Activated T-helper 1 cell treated with Interleukin-2 at 50 U/mL for 16 hours (primary cell): ENCODE measurements at places on chromosomes 1 and 21.
A peak's percentile ranks its signal among the peaks of the same experiment; 100 is the strongest.

DNA sequence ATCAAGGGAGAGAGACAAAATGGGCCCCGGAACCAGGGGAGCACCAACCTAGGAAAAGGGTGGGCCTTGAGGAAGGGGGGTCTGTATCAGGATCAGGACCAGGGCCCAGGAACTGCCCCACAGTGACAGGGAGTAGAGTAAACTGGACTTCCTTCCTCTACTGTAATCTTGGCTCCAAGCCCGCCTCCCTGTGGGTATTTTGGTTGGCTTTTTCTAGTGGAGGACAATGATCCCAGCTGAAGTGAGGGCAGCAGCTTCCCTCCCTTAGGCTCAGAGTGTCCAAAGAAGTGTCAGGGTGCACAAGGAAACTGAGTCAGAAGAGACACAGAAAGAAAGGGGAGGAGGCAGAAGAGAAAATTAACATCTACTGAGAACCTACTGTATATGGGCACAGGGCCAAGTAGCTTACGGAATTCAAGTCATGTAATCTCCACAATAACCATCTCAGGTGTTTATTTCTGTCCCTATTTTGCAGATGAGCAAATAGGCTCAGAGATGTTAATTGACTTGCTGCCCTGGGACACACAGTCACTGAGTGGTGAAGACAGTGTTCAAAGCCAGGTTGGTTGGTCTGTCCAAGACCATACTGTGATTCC lies 4.8 kb downstream of the UBQLN4 start:
- DNase-seq, result no peak

- no peak for DNase-seq
Measured at GRCh38 chr1:175332515-175332914, 139.9 kb upstream of the KIAA0040 start.

DNA sequence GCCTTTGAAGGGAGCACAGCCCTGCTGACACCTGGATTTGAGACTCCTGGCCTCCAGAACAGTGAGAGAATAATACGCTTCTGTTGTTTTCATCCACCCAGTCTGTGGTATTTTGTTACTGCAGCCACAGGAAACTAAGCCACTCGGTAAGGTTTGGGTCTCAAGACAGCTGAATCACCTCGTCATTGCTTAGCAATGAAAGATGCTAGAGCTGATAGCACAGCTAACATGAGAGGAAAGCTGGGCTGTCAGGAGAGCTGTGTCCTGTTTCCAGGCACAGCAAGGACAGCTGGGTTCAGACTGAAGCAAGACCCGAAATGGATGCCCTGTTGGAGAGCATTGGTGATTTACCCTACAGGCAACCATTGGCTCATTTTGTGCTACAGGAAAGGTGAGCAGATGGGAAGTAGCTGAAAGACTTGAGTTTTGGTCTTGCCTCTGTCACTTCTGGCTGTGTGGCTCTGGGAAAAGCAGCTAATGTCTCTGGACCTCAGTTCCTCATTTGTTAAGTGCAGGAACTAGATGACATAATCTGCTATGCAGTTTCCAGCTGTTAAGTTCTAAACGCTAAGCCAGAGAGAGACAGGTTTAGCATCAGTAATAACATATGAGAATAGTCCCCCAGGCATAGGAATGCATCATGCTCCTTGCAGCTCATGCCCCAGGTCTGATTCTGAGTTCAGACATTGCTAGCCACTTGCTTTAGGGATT lies 58.0 kb downstream of the CLIC6 start:
- no peak for DNase-seq

DNA sequence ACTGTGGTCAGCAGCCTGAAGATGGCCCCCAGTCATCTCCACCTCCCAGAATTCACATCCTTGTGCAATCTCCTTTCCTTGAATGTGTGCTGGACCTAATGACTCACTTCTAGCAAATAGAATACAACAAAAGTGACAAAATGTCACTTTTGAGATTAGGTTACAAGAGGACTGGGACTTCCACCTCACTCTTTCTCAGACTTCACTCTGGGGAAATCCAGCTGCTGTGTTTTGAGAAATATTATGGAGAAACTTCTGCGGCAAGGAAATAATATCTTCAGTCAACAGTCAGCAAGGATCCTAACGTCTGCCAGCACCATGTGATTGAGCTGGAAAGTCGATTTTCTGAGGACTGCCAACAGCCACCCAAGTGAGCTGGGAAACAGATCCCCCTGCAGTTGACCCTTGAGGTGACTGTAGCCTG lies 70.5 kb upstream of the GADD45A start:
- DNase-seq, result no peak

GRCh38 chr21:38596264-38597042 lies 98.2 kb upstream of the ERG start:
- DNase-seq, result no peak

DNA sequence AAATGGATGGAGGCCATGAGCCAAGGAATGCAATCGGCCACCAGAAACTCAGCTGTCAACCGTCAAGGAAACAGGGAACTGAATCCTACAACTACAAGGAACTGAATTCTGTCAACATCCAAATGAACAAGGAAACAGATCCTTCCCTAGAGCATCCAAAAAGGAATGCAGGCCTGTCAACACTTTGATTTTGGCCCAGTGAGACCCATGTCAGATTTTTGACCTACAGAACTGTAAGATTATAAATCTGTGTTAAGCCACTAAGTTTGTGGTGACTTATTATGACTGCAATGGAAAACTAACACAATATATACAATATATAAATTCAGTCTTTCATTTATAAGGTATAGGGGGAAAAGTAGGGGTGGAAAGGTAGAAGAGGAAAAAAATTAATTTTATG lies 55.3 kb downstream of the SHCBP1L start:
- DNase-seq, result no peak

DNA sequence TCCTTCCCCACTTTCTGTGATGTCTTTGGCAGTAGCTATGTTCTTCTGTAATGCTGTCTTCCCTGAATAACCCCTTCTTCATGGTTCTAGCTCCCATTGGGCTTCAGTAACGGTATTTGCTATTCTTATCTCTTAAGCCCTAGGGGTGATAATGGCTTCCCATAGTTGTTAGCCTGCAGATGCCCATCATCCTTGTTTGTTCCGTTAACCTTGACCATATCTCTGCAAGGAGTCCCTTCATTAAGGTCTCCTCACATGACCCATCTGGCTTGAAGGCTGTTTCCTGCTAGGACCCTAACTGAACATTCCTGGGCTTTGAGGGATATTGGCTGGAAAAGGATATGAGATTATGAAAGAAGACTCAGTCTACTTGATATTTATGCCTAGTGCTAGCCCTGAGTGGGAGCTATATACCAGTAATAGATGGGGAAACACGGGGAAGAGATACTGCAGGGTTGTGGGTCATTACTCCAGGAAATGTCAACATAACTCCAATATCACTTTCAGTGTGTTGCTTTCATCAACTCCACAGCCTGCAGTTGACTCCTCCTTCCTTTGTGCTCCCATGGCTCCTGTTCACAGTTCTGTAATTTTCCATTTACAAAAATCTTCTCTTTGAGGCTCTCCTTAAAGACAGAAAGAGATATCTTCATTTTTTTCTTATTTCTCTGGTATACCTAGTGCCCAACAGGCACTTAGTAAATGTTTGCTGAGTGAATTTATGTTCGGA lies 2.5 kb downstream of the MR1 start:
- no peak for DNase-seq

DNA sequence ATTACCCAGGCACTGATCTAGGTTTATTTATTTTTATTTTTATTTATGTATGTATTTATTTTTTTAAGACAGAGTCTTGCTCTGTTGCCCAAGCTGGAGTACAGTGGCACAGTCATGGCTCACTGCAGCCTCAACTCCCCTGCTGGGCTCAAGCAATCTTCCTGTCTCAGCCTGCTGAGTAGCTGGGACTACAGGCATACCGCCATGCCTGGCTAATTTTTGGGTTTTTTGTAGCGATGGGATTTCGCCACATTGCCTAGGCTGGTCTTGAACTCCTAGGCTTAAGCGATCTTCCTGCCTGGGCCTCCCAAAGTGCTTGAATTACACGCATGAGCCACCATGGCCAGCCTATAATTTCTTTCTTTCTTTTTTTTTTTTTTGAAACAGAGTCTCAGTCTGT lies 9.4 kb downstream of the PHACTR4 start:
- DNase-seq, result no peak

GRCh38 chr1:8348777-8349472 lies 31.0 kb downstream of the SLC45A1 start:
- DNase-seq, result peak; percentile 50

GRCh38 chr1:63950023-63950422 lies 176.2 kb downstream of the ROR1 start:
- DNase-seq, result no peak

GRCh38 chr1:100354971-100355394 lies 2.7 kb downstream of the CDC14A start:
- no peak for DNase-seq

GRCh38 chr1:243850202-243850451 lies at the start of gene AKT3:
Gene AKT3 (minus strand): TSS chr1:243850243. CDS start chr1:243843170, 7,073 bp downstream.
- DNase-seq, result no peak

- no peak for DNase-seq
Measured at GRCh38 chr21:33041981-33042380, 16.2 kb downstream of the OLIG2 start.

DNA sequence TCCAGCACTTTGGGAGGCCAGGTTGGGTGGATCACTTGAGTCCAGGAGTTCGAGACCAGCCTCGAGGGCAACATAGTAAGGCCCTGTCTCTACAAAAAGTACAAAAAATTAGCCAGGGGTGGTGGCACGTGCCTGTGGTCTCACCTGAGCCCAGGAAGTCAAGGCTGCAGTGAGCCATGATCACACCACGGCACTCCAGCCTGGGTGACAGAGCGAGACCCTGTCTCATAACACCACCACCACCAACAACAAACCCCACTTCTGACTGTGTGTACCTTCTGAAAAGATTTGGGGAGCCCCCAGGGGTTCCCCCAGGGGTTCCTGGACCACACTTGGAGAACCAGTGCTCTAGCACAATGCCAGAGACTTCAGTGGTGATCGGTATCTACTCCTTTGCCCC lies 29.9 kb downstream of the NUAK2 start:
- DNase-seq, result no peak

DNA sequence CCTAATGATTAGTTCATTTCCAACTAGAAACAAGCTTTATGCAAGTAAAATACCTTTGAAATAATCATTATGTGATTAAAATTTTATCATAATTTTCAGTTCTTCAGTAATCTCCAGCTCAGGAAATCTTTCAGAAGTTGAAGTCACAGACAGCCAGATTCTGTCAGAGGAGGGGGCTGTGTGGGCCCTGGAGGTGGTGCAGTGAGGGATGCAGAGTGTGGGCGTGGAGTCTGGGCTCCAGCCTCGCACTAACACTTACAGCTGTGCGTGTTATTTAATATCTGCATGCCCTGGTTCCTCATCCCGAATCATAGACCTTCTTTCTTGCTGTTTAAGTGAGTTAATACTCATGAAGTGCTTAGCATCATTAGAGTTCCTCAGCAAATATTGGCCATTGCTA lies 23.9 kb downstream of the WDR64 start:
- DNase-seq, result no peak

- DNase-seq, result no peak
Measured at GRCh38 chr1:46026531-46026930, 105.9 kb downstream of the PIK3R3 start.

GRCh38 chr1:186202271-186202764 lies 172.7 kb downstream of the TPR start:
- DNase-seq, result no peak

DNA sequence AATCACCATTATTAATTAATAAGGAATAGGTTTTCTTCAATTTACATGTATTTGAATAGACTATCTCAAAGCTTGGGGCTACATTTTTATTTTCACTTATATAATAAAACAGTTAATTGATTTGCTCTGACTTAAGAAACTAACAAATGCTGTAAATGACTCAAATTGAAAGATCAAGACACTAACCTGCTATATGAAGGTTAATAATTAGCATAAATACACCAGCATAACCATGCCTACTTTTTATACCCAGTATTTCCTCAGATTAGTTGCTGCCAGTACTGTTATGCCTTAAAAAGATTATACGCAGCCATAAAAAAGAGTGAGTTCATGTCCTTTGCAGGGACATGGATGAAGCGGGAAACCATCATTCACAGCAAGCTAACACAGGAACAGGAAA lies 1545.1 kb downstream of the AMY1C start:
- DNase-seq, result no peak

DNA sequence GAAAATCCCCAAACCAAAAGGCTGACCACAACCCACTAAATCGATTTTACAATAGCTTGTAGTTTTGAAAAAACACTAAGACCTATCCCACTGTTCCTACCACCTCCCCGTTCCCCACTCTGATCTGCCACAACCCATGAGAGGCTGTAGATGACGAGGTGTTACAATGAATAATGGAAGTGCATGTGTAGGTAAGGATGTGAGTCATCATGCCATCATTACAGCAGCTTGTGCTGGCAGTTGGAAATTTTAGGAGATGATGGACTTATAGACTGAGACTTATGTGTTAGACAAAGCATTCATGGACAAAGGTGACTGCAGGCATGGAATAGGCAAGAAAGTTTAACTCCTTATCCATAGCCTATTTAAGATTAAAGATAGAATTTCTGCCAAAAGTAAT lies 184.7 kb upstream of the CACYBP start:
- no peak for DNase-seq

DNA sequence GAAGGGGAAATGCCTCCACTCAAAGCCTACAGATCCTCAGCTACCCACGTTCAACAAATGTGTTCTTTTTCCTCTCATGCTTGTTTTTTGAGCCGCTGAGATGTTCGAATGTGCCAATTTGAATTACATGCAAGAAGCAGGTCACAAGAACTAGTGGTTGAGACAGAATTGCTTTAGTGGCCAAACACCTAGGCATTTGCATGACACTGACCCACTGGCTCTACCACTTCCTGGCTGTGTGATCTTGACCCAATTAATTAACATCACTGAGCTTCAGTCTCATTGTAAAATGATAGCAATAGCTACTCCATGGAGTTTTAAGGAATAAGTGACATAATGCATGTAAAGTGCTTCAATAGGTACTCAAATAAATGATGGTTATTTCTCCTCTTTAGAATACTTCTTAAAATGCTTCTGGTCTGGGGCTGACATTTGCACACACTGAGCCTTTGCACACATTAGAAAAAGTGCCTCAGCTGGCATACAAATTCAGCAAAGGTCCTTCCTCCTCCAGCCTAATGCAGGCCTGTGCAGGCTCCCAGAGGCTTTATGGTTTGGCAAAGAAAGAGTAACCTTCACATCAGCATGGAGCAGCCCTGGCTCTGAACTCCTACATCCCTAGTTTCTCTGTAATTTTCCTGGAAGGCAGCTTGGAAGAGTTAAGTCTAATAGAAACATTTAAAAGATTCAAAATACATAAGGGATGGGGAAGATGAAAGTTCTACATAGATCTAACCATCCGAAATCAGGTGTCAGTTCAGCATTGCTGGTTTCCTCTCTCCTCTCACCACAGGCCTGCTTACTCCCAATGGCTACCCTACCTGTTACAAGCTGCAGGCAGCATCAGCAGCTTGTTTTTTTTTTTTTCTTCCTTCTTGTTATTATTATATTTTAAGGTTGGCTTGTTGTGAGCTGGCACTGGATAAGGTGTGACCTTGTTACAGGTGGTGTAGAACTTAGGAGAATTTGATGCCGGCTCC lies 107.4 kb downstream of the TBX19 start:
- no peak for DNase-seq
